Stimulated activated CD8-positive, alpha-beta memory T cell treated with anti-CD3 and anti-CD28 coated beads, Interleukin-7, amount 100 ng/mL, for 1 hour (primary cell): ENCODE measurements at places on chromosomes 4 and X.

DNA sequence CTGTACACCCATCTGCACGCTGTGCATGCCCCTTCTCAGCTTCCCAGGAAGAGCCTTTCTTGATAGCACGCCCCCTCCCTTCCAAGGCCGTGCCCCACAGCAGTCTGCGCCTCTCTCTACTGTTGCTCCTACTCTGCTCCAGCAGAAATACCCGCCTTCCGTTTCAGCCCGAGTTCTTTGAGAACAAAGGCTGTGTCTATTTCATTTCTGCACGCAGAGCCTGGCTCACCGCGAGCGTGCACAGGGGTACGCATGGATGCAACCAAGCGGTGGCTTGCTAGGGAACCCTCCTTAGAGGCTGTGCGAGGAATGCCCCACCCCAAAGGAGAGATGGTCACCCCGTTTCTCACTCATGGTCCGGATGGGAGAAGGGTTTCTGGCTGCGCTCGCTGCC lies 485 bp downstream of the AADAT start:
- DNase-seq, result no peak

DNA sequence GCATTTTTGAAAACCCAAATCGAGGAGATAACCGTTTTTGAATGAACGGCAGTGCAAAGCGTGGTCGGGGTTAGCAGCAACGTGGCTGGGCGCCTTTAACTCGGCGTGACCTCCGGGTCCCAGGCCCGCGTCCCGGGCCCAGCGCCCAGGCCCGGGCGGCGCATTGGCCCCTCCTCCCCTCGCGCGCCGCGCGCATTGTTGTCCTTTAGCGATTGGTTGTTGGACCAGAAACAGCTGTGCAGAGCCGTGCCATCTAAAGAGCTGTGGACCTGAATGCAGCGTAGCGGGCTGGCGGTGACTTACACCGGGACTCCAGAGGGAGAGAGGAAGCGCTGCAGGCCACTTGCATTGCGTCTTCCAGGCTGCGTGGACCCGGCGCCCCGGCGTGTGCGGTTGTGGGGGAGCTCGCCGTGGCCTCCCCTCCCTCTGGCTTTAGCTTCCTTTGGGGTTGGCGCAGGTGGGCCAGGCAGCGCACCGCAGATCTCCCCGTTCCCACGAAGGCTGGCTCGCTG lies at the start of gene STOX2:
TSS of gene STOX2 (plus strand) at position 227 of the 512 bp plus-strand sequence. CDS start 1,484 bp downstream, outside the sequence.
- no peak for DNase-seq

GRCh38 chr4:8848507-8849265 lies 23.0 kb downstream of the HMX1 start:
- no peak for DNase-seq

- no peak for DNase-seq
These were observed 184.6 kb downstream of the UGT8 start for GRCh38 chr4:114783215-114783595.

DNA sequence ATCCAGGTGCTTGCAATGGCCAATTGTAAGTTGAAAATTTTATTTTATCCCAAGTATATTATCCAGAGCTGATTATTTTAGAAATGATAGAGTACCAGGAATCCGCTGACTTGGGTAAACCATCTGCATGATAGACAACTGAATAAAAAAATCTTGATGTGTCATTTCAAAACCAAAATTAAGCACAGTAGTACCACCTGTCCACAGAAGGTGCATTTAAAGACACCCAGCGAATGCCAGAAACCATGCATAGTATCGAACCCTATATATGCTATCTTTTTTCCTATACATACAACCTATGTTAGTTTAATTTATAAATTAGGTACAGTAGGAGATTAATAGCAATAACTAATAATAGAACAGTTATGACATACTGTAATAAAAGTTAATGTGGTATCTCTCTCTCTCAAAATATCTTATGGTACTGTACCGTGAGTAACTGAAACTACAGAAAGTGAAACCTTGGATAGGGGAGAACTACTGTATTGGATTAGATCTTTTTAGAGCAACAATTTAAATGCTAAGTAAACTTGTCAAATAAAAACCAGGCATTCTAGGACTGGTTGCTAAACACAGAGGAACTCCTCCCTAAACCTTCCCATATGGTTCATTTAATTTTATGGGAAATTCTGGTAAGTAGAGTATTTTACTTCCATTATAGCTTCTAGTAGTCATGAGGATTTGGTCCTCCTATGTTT lies 6.2 kb downstream of the NEIL3 start:
- no peak for DNase-seq

DNA sequence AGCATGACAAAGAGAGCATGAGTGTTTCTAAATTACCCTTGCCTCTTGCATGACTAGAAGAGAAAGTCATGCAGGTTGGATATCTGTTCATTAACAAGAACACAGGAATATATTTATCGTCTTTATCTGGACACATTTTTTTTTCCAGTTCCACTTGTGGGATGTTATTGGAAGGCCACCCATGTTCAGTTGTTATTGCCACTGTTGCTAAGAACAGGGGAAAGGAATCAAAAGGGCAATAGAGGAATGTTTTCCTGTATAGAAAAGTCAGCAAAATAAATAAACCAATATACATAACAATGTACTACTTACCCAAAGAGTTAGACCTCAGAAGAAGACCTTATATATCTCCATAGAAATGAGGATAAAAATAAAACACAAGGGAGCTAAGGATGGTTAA lies 270.1 kb downstream of the QDPR start:
- no peak for DNase-seq

GRCh38 chr4:112747036-112747435 lies 110.1 kb downstream of the LARP7 start:
- no peak for DNase-seq

GRCh38 chr4:184849185-184849584 lies 23.4 kb upstream of the ACSL1 start:
- DNase-seq, result no peak

DNA sequence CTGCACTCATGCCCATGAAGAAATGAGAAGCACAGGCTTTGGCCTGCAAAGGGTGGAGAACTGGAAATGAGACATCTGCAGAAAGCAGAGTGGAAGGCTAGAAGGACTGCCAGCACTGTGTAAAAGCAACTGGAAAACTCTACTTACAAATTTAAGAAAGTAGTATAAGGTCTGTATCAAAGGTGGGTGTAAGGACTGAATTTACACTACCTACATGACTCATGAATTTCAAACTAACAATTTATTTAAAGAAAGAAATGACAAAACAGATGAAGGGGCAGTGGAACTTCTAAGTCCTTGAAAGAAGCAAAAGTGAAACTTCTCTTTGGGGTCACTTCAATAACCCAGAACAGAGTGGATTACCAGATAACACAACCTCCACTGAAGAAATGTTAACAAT lies 71.2 kb downstream of the SLC10A7 start:
- DNase-seq, result no peak
